ENCODE measurements at places on chromosomes 6 and 20. TPM values are rescaled to one million over a fixed set of nuclear protein-coding genes. Genes with fewer than 3 reads are reported as not detected.

Gene CENPQ
- total RNA-seq: 0.81 TPM

Gene FOXS1
- total RNA-seq: 0.31 TPM

Gene MLN
- not detected for total RNA-seq

Gene RFX6
- not detected for total RNA-seq

Gene FAM83B
- 0.55 TPM for total RNA-seq

Gene SRXN1
- 14.4 TPM for total RNA-seq

Gene TMC2
- not detected for total RNA-seq

Gene SFTA2
- total RNA-seq: not detected

Gene BPIFB3
- total RNA-seq: not detected

Gene MLIP
- 24.7 TPM for total RNA-seq

Gene ATP9A
- total RNA-seq: 17.4 TPM

Gene CPNE5
- 0.19 TPM for total RNA-seq

Gene MCHR2
- not detected for total RNA-seq

Gene VGLL2
- not detected for total RNA-seq

All from right lobe of liver (tissue), 6 donors.